ENCODE measurements at places on chromosomes 1 and 21.

GRCh38 chr1:7198664-7199063 lies 413.4 kb downstream of the CAMTA1 start:
- DNase-seq: no peak

- no peak for DNase-seq
Measured at GRCh38 chr1:205204552-205204951, 7.0 kb downstream of the DSTYK start.

GRCh38 chr1:17009706-17010105 lies 2.0 kb downstream of the ATP13A2 start:
- no peak for DNase-seq

- peak; percentile 43 for DNase-seq
Measured at GRCh38 chr21:33976082-33977016, 60.7 kb upstream of the ATP5PO start.

GRCh38 chr1:5734996-5735395 lies 257.2 kb downstream of the NPHP4 start:
- no peak for DNase-seq

DNA sequence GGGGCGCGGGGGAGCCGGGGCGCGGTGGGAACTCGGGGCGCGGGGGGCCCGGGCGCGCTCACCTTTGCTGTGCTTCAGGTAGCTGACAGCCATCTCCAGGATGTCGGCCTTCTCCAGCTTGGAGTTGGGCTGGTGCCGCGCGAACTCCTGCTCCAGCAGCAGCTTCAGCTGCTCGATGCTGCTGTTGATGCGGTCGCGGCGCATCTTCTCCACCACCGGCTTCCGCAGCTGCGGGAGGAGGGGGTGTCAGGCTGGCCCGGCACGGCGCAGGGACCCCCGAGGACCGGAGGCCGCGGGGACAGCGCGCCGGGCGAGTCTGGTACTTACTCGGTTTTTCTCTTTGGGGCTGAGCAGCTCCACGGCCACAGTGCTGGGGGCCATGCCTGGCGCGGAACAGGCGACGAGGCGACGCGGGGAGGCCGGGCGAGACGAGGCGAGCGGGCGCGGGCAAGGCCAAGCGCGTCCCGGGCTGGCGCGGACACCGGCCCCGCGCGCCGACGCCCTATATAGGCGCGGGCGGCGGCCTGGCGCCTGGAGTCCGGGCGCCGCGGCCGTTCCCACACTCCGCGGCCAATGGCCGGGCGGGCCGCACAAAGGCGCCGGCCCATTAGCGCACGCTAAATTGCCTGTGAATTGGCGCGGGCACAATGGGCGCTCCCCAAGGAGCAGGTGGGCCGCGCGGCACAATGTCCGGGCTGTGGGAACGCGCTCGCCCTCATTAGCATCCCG lies at the start of gene HES5:
TSS of gene HES5 (minus strand) at position 480 of the 729 bp plus-strand sequence. CDS start at position 381, 99 bp downstream.
- no peak for DNase-seq

DNA sequence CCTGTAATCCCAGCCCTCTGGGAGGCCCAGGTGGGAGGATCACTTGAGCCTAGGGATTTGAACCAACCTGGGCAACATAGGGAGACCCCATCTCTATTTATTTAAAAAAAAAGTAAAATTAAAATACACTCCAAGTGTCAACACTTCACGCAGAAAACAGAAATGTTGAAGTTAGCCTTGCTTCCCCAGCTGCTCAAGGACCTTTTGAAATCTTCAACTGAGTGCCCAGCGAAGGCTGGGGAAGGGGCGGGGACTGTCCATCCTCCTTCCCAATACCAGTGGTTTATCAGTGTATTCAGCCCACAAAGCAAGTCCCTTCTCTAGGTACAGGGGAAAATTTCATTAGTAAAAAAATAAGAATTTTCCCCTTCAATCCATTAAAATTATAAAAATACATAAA lies 2.2 kb upstream of the DNAJC28 start:
- DNase-seq: no peak

DNA sequence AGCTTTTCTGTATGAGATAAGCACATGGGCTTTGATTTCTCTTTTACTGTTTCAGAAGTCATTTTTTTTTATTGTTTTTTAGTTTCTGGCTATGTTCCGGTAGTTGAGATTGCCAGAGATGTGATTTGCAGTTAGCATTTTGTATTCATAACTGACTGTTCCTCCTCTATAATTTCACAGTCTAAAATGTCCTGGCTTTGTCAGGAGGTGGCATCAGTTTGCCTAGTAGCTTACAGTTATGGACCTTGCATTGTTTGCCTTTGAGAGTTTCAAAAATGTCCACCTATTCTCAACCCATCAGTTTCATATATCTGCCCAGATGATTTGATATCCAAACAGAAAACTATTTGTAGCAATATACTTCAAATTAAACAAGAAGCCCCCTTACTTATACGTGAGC lies 39.5 kb upstream of the ST6GALNAC3 start:
- no peak for DNase-seq

GRCh38 chr1:48338257-48338656 lies 115.7 kb downstream of the SLC5A9 start:
- no peak for DNase-seq

DNA sequence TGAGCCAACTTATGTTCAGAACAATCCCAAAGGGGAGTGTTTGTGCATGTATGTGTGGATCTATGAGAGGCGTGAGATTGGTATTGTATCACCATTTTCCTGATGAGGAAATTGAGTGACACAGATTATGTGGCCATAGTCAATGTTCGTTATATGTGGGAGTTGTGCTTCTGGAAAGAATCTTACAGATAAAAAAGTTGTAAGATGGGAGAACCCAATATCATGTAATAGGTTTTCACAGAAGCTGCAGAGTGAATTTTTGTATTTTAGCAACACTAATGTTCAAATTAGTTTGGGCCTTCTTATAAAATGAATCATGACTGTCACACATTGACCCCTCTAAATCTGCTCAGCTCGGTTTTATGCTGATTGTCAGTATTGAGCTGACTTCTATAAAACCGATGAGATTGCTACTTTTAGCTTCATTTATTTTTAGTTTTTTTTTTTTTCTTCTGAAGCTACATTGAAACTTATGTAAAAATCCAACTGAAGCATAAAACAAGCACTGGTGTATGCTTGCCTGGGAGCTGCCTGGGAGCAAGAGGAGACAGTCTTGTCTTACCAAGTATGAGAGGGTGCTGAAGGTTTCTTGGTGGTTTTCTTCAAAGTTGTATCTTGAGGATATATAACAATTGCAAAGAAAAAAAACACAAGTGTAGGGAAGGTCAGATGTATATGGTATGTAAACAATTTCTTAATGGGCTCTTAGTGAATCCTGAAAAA lies 4.1 kb downstream of the RWDD3 start:
- DNase-seq: no peak

- DNase-seq: peak; percentile 19
Measured at GRCh38 chr1:210328746-210329503, at the start of gene HHAT. Gene HHAT, plus strand, starts transcription at chr1:210328902. Its CDS starts 20,074 bp downstream, at chr1:210348976.

- DNase-seq: no peak
Measured at GRCh38 chr1:234091876-234092275, 187.4 kb downstream of the SLC35F3 start.

GRCh38 chr1:31027693-31028526 lies 37.6 kb downstream of the PUM1 start:
- DNase-seq: no peak

GRCh38 chr1:99334991-99335390 lies 70.7 kb downstream of the PLPPR4 start:
- no peak for DNase-seq

- DNase-seq: no peak
Measured at GRCh38 chr1:77373702-77374101, 91.9 kb downstream of the AK5 start.

DNA sequence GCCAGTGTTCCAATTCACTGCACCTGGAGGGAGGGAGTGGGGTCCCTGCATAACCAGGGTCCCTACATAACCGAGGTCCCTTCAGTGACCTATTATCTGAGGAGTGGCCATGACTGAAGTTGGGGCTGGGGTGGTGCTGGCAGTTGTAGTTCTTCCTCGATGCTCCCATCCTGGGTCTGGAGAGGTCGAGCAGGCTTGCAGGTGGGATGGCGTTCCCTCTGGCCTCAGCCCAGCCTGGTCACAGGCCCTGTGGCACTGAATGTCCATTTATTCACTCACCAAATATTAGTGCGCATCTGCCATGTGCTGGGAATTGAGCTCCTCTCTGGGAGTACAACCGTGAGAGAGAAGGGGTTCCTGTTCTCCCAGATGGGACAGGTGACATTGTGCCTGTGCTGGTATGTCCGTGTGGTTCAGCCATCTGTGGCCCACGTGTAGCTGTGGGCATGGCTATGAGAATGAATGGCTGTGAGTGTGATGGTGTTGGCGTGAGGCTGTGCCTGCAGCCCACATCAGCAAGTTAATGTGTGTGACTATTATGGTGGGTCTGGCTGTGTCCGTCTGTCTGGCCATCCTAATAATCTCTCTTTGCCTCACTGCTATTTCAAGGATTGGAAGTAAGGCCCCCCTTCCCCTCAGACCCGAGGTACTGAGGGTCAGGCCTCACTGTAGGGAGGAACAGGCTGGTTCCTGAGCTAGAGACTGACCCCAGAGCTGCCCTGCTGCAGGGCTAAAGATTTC lies 3.9 kb upstream of the SLC6A9 start:
- DNase-seq: no peak

DNA sequence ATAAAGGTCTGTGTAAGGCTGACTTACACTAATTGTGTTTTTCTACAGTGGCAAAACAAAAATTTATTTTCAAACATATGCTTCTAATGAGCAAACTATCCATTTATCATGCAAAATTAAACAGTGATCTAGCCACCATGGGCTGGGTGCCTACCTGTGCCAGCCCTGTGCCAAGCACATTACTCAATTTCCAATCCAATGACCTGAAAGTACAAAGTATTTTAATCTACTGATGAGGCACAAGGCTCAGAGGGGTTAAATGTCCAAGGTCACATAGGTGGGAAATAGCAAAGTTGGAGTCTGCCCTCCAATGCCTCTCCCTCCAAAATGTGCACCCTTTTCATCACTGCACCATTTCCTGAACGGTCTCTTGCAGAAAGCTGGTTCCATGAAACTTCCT lies 279.1 kb upstream of the FMN2 start:
- DNase-seq: no peak

GRCh38 chr1:155218854-155219591 lies 10.5 kb downstream of the MTX1 start:
- no peak for DNase-seq

GRCh38 chr1:116453906-116454305 lies 80.9 kb downstream of the ATP1A1 start:
- DNase-seq: no peak

GRCh38 chr1:17597651-17598050 lies 58.2 kb downstream of the ARHGEF10L start:
- no peak for DNase-seq

DNA sequence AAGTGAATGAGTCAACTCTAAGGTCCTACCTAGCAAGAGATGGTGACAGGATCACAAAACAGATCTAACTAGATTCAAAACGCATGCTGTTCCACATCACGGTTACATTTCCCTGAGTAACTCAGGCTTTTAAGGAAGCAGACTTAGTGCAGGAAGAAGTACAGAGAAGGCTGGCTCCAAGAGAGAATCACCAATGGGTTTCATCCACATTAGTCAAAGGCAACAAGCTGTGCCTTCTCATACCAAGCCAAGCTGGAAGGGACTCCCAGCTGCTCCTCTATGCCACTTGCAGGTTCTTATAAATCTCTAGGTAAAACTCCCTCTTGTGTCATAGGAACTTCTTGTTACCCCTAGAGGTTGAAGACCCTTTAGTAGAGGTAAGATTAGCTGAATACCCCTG lies 109.0 kb downstream of the KCNH1 start:
- no peak for DNase-seq

GRCh38 chr21:45574081-45574501 lies 31.9 kb upstream of the SLC19A1 start:
- no peak for DNase-seq

DNA sequence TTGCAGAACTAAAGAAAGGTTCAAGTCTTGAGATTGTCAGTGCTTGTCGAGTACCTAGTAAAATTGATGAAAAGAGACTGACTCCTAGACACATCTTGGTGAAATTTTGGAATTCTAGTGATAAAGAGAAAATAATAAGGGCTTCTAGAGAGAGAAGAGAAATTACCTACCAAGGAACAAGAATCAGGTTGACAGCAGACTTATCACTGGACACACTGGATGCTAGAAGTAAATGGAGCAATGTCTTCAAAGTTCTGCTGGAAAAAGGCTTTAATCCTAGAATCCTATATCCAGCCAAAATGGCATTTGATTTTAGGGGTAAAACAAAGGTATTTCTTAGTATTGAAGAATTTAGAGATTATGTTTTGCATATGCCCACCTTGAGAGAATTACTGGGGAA lies 16.3 kb downstream of the L1TD1 start:
- DNase-seq: no peak

Data from stimulated activated CD4-positive, alpha-beta T cell treated with anti-CD3 and anti-CD28 coated beads, TNF-alpha, amount 100 ng/mL, for 4 hours (primary cell).